ENCODE measurements at places on chromosomes 7 and 10. TPM values are rescaled to one million over a fixed set of nuclear protein-coding genes. Genes with fewer than 3 reads are reported as not detected.

DNA sequence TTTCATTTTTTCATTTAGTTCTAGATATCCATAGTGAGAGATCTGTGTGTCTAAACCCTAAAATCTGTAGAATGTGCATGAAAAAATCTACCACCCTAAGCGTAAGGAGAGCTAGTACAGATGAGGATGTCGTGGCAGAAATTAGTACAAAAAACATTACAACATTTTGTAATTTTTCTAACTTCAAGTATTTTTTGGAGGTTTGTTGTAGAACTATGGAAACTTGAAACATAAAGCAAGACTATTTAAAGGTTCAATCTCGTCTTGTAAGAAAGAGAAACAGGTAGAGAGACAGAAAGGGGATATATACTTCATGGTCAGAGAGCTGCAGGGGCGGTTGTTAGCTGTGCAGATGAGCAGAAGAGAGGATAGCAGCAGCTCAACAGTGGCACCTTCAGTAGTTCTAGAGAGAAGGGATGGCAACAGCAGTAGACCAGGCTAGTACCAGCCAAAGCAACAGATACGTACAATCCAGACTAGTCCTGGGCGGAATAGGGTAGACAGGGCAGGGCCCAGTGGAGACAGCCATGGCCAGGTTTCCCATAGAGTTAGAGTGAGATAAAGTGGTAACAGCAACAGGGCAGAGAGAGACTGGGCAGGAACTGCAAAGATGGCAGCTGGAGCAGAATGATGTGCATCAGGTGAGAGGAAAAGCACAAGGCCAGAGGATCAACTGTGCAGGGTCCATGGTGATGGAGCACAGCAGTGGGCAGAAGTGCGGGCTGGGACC, 145.2 kb downstream of the FRMD4A start:
- no peak for DNase-seq
- H3K4me1 ChIP-seq: no peaks in the 10 kb centered on the region
- H3K27me3 ChIP-seq: no peaks in the 10 kb centered on the region
- H3K4me3 ChIP-seq: no peak overlapping the region

GRCh38 chr10:89861584-89862301, 160.4 kb downstream of the KIF20B start:
- H3K4me1 ChIP-seq: no peaks in the 10 kb centered on the region
- no peaks in the 10 kb centered on the region for H3K36me3 ChIP-seq
- DNase-seq: no peak
- no peaks in the 10 kb centered on the region for H3K27me3 ChIP-seq

GRCh38 chr7:73908123-73908611, 47.2 kb downstream of the TMEM270 start:
- H3K4me3 ChIP-seq: no peak overlapping the region
- no peaks in the 10 kb centered on the region for H3K27me3 ChIP-seq
- no peaks in the 10 kb centered on the region for H3K36me3 ChIP-seq
- no peak overlapping the region for H3K27ac ChIP-seq
- DNase-seq: no peak

- DNase-seq: no peak
- H3K4me3 ChIP-seq: no peak overlapping the region
- no peak overlapping the region for H3K27ac ChIP-seq
- H3K27me3 ChIP-seq: no peaks in the 10 kb centered on the region
- H3K4me1 ChIP-seq: peaks cover 14% of the 10 kb centered on the region
Observed at GRCh38 chr7:55369427-55370400, 4.6 kb downstream of the LANCL2 start.

DNA sequence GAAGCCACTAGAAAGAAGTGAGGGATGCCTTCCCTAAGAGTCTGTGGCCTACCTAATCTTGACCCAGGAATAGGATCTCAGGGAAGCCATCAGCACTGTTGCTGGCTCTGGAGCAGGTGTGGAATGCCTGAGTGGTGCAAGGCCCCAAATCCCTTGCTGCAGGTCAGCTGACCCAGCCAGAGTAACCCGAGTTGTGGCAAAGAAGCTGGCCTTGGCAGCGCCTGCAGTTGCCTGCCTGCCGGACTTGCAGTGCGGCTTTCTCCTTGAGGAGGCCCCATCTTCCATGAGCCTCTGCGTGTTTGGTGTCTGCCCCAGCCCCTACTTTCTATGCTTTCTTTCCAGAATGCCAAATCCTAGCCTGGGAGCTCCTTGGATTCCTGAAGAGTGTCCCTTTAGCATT, 5.8 kb downstream of the KIAA1217 start:
- H3K27me3 ChIP-seq: no peaks in the 10 kb centered on the region
- H3K36me3 ChIP-seq: no peaks in the 10 kb centered on the region
- no peak overlapping the region for H3K27ac ChIP-seq
- no peak for DNase-seq
- no peak overlapping the region for H3K4me3 ChIP-seq

- H3K4me1 ChIP-seq: no peaks in the 10 kb centered on the region
- H3K27ac ChIP-seq: no peak overlapping the region
- no peaks in the 10 kb centered on the region for H3K36me3 ChIP-seq
- no peaks in the 10 kb centered on the region for H3K27me3 ChIP-seq
Observed at GRCh38 chr10:124086787-124087671, 6.4 kb downstream of the CHST15 start.

DNA sequence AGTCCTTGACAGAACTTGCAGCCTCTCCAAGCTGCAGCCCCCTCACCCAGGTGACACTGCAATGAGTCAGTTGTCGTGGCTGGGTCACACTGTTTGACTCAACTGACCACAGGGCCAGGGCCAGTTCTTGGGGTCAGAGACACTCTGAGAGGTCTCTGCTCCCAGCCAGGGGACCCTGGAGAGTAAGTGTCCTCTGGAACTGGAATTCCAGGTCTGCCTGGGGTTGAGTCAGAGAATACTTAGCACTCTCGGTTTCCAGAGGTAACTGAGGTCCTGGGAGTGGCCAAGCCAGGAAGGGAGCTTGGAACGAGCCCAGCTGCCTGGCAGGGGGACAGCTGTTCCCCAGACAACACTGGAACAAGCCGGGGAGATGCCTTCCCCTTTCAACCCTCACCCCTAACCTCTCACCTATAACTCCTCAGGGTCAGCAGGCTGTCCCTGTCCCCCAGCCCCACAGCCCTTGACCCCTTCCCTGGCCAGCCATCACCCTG, 2.2 kb upstream of the MYL10 start:
- H3K4me3 ChIP-seq: no peak overlapping the region
- H3K36me3 ChIP-seq: no peaks in the 10 kb centered on the region
- DNase-seq: no peak
- no peaks in the 10 kb centered on the region for H3K4me1 ChIP-seq

- no peaks in the 10 kb centered on the region for H3K27me3 ChIP-seq
- no peaks in the 10 kb centered on the region for H3K4me1 ChIP-seq
- DNase-seq: no peak
- no peak overlapping the region for H3K27ac ChIP-seq
Observed at GRCh38 chr7:114422507-114423501, 8.2 kb downstream of the FOXP2 start.

- no peaks in the 10 kb centered on the region for H3K4me1 ChIP-seq
- no peaks in the 10 kb centered on the region for H3K36me3 ChIP-seq
- H3K27me3 ChIP-seq: no peaks in the 10 kb centered on the region
- no peak overlapping the region for H3K27ac ChIP-seq
- no peak for DNase-seq
- H3K4me3 ChIP-seq: no peak overlapping the region
Observed at GRCh38 chr10:51121861-51122260, 47.6 kb downstream of the PRKG1 start.

- H3K27me3 ChIP-seq: no peaks in the 10 kb centered on the region
- no peak overlapping the region for H3K4me3 ChIP-seq
- no peaks in the 10 kb centered on the region for H3K36me3 ChIP-seq
- DNase-seq: no peak
Observed at GRCh38 chr7:74387606-74388005, 66.1 kb upstream of the GTF2IRD1 start.

The PAPSS2 gene
- 104 TPM for total RNA-seq

The INMT gene
- total RNA-seq: 38.0 TPM

The ATE1 gene
- total RNA-seq: 20.6 TPM

The TMEM209 gene
- total RNA-seq: 10.1 TPM
